ENCODE measurements at places on chromosomes 4 and X.
A peak's percentile ranks its signal among the peaks of the same experiment; 100 is the strongest.

GRCh38 chrX:79182616-79183015 lies 38.1 kb downstream of the GPR174 start:
- no peak for DNase-seq

DNA sequence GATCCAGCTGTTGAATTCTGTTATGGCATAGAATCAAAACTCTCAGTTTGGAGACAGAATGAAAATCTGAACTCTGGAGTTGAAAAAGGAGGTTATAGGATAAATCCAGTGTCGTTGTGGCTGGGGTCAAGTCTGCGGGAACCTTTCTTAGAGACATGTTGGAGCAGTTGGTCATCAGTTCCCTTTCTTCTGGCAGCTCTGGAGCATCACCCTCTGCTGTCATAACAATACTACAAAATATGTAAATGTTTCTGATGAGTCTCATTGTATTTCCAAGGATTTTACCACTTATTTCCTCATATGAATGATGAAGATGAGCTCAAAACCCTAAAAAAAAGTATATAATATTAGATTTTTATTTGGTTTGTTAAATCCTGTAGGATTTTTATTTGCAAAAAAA lies 7.5 kb downstream of the TLR10 start:
- DNase-seq = no peak

DNA sequence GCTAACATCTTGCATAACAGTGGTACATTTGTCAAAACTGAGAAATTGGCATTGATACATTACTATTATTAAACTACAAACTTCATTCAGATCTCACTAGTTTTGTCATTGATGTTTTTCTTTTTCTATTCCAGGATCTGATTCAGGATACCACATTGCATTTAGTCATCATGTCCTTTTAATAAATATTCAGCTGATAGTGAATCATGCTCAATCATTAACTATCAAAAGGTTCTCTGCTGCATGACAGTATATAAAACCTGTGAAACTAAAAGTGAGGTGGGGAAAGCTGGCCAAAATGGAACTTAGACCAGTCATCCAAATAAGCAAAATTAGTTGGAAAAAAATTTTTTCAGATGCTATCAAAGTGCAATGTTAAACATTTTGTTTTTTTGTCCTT lies 28.1 kb upstream of the HS6ST2 start:
- DNase-seq = no peak

GRCh38 chr4:138113819-138114400 lies 128.2 kb downstream of the SLC7A11 start:
- DNase-seq = no peak

DNA sequence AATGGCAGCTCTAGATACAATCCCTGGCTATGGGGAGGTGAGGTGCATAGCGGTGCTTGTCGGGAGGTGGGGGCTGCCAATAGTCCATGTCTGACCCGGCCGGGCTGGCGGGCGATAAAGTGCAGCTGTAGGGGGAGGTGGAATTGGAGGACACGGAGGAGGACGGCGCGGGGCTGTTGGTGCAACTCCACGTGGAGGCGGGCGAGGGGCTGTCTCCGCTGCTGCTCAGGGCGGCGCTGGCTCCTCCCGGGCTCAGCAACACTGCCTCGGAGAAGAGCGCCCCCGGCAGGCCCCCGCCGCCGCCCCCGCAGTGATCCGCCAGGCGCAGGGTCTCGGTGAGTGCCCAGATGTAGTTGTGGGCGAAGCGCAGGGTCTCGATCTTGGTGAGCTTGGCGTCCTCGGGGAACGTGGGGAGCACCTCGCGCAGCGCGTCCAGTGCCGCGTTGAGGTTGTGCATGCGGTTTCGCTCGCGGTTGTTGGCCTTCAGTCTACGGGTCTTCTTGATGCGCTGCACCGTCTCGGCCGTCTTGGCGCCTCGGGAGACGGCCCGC lies 1.3 kb downstream of the NEUROG2 start:
- DNase-seq = no peak

DNA sequence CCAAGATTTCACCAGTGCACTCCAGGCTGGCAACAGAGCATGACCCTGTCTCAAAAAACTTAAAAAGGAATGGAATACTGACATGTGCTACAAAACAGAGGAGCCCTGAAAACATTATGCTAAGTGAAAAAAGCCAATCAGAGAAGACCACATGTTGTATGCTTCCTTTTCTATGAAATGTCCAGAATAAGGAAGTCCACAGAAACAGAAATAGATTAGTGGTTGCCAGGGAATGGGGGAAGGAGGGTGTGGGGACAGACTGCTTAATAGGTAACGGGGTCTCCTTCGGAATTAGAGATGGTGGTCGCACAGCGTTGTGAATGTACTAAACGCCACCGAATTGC lies 30.1 kb upstream of the KIAA0232 start:
- no peak for DNase-seq

- DNase-seq = no peak
Measured at GRCh38 chrX:66045894-66046293, 6.0 kb upstream of the VSIG4 start.

GRCh38 chr4:39855909-39856512 lies 121.7 kb downstream of the PDS5A start:
- DNase-seq = no peak

DNA sequence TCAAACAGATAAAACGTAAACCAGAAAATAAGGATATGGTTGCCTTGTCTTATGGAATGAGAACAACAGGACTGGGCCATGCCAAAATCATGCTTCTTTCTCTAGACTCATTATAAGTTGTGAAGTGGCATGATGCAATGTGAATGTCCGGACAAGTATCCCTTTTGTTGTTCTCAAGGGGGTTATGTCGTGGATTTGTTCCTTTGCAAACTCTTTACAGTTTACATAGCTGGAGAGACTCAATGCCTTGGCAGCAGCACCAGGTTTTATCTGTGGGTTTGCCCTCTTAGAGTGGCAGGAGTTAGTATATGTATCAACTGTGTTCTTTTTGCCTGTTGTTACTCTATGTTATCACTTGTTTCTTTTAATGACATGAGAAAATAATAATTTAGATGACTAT lies 41.4 kb downstream of the SPRY1 start:
- no peak for DNase-seq

DNA sequence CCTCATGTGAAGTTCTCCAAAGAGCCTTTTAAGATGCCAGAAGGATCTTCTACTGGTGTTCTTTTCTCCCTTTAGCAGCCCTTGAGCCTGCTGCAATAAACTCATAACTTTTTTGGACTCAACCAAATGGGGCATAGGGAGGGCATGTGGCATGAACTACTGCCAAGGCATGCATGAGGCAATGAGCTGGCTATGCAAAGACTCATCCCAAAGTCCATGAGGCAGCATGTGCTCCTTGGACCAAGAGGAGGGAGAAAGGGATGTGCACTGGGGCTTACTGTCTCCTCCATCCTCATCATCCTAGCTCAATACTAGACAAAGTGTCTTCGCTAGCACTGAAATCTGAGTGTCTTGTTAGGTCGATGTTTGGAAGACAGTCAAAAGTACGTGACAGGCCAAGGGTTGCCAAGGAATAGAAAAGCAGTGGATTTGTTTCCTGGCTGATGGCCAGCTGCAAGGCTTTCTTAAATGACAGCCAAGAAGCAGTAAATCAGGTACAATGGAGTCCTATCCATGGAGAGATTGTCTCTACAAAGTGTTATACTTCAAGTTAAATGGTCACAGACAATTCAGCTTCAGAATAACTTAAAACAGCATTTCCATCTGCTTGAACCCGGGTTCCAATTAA lies 44.5 kb upstream of the ATXN3L start:
- no peak for DNase-seq

DNA sequence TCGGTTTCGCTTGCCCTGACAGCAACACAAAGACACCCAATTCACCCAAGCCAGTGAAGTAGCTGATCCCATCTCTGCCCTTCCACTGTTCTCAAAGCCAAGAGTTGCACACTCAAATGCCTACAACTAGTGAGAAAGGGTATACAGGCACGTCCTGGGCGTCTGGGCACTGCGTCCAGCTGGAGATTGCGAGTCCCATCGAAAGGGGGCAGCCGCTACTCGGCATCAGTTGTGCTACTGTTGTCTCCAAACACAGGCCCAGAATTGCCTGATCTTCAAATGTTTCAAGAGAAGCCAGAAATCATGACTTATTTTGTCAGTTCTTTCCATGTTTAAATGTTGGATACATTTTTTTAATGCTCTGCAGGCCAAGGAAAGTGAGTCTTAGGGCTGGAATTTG lies 487.8 kb downstream of the BCOR start:
- DNase-seq = no peak

DNA sequence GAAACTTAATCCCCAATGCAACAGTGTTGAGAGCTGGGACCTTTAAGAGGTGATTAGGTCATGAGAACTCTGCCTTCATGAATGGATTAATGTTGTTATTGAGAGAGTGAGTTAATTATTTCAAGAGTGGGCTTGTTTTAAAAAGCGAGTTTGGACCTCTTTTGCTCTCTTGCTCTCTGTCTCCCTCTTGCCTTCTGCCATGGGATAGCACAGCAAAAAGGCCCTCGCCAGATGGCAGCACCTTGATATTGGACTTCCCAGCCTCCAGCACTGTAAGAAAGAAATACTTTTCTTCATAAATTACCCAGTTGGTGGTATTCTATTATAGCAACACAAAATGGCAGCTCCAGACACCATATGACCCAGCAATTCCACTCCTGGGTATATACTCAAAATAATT lies 7.0 kb upstream of the ATP6AP2 start:
- no peak for DNase-seq

DNA sequence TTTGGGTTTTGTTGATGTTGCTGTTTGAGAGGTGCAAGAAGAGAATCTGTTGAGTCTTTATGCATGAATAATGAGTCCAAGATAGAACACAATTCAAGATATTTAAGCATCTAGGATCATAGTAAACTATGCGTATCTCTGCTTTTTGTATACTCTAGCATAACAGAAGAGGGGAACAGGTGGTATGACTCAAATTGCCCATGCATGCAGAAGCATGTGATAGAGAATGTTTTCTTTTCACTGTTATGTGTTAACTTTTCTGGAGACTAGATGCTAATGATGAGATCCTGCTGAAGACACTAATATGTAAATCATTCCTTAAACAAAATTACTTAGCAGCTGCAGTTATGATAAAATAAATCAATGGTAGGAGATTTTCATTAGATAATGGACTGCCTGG lies 165.3 kb upstream of the FTHL17 start:
- no peak for DNase-seq

GRCh38 chrX:143429131-143429530 lies 88.1 kb downstream of the SPANXN3 start:
- DNase-seq = no peak

DNA sequence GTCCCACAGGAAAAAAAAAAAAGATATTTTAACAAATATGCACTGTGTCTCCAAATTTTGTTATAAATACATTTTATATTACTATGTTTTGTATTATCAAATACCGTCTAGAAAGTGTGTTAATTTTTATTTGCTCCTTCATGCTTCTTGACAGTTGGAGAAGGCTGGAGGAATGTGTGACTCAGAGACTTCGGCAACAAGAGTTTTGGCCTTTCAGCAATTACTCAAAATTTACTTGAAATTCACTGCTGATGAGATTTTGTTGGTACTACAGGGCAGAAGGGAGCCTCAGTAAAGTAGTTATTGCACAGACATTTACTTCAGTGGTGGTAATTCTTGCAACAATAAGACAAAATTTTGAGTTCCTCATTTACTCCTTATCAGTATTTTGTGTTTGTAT lies 2164.0 kb downstream of the PCDH7 start:
- DNase-seq = no peak

DNA sequence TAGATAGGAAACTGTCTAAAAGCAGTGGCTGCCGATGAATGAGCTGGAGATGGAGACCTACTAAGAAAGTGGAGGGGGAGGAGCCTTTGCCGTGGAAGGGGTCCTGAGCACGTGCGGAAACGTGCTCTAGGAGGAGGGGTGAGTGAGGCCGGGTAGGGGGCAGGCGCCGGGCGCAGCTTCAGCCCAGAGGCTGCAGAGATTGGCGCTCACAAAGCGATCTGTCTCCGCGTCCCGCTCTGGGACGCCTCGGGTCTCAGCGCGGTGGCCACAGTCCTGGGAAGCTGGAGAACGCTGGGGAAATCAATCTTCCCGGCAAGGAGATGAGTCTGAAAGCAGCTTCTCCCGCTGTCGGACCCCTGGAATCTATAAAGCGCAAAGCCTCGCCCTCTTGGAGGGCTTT lies 444 bp upstream of the ARHGAP6 start:
- DNase-seq = no peak

DNA sequence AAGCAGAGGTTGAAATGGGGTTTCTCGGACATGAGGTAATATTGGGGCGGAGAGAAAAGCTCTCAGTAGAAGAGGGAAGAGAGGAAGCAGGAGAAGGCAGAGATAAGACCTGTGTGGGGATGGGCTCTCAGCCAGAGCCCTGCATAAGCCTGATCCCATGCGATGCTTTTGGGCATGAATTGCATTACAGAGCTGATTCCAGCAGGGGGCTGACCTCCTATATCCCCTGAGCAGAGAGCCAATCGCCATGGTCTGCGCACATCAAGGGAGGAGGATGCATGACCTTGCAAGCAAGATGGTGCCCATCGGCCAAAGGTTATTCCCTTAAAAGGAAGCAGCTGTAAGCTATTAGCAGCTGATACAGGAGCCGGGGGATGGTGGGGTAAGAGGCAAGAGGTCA lies 7.6 kb downstream of the ANOS1 start:
- no peak for DNase-seq

DNA sequence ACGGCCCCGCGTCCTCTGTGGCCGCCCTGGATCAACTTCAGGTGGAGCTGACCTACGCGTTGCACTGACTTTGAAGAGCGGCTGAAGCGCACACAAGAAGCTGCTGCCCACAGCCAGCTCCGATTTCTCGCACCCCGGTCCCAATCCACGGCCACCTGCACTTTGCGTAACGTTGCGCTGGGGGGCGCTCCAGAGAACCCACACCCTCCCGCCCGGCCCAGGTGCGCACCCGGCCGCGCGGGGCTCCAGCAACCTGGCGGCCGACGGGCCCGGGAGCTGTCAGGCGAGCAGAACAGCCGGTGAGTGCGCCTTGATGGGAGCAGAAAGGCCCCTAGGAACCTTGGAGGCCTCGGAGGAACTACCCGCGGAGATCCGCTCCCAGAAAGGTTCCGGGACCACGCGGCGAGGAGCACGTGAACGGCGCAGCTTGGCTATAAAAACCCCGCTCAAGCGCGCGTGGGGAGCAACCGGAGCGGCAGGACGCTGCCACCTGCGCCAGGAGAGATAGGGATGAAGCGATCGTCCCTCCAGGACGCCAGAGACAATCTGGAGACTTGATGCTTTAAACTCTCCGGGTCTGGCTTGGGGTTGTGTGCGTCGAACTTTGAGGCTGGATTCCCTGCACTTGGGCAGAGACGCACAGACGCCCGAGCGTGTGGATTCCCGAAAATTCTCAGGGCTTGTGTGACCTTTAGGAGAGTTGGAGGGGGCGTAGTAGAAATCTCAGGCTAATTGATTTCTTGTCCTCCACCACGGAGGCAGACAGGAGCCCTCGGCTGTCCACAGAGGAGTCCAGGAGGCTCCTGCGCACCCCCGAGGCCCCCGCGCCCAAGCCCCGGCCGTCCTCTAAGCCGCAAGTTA lies 591 bp upstream of the NWD2 start:
- no peak for DNase-seq

- DNase-seq = no peak
Measured at GRCh38 chrX:123884809-123885408, 25.1 kb downstream of the XIAP start.

GRCh38 chrX:120213438-120214265 lies 37.0 kb upstream of the ZBTB33 start:
- DNase-seq = peak; percentile 35

Data from activated T-cell treated with anti-CD3 and anti-CD28 coated beads for 1 hour (primary cell).